ENCODE measurements at places on chromosomes 2 and 18.

DNA sequence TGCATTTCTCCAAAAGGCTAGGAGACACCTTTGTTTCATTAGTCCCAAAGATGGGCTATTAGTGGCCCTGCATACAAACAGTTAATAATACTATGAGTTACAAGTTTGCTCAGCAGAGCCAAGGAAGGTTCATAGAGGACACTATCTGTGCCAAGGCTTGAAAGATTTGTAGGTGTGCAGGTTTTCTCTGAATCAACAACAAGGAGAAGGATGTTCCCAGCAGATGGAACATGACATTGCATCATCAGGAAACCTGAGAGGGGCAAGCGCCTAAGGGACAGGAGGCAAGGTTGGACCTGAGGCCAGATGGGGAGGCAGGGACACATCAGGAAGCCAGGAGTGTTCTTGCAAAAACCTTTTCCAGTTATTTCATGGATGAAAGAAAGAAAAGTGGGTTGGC, 35.4 kb upstream of the STK17B start:
- DNase-seq = no peak

GRCh38 chr2:86706935-86707334, 13.2 kb upstream of the RMND5A start:
- DNase-seq = no peak

- no peak for DNase-seq
Measured at GRCh38 chr2:151051574-151052220, 210.0 kb downstream of the RBM43 start.

- no peak for DNase-seq
Measured at GRCh38 chr18:4870177-4870773, 326.8 kb downstream of the AKAIN1 start.

DNA sequence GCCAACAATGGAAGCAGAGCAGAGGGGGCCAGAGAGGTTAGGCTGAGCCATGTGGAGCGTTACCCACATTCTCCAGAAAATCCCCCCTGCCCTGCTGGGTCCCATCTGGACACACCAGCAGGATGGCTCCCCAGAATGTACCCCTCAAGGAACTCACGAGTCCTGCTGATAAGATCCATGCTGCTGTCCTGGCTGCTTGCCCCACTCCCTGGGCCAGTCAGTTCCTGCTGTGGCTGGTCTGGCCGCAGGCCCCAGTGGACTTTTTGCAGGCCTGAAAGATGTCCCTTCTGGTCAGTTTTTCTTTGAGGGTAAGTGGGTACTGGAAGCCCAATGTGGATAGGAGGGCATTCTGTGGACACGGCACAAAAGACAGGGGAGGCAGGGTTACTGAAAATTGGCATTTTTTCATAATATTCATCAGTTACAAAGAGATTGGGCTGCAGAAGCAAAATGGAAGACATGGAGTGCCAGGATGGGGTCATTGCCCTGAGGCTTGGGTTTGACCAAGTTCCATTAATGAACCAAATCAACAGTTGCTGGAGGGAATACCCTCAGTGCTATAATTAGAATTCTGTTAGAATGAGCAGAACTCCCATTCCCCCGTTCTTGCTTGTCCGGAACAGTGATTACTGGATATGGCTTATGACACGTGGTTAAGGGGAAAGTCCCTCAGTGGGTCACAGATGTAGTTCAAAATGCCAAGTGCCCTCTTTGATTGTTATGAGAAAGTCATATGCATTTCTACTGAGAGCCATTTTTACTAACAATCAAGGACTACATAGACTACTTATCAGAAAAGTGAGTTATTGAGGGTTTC, 38.7 kb downstream of the SLC4A5 start:
- DNase-seq = no peak

GRCh38 chr2:34416856-34417255, 817.8 kb upstream of the FAM98A start:
- no peak for DNase-seq

DNA sequence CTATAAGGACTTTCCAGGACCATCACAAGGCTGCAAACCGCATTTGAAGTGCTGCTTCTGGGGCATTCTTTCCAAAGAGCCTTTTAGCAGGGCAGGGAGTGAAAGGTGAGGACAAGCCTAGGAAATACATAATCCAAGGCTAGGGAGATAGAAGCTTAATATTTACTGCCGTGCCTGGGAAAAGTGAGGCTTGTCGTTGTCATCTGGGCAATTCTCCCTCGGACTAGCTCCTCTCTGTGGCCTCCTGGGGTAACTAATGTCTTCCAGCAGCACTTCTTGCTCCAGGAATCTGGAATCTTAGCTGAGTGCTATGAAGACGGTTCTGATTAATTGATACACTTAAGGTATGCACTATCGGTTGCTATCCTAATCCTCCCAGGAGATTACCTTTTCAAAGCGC, 69.3 kb upstream of the ATL2 start:
- no peak for DNase-seq

DNA sequence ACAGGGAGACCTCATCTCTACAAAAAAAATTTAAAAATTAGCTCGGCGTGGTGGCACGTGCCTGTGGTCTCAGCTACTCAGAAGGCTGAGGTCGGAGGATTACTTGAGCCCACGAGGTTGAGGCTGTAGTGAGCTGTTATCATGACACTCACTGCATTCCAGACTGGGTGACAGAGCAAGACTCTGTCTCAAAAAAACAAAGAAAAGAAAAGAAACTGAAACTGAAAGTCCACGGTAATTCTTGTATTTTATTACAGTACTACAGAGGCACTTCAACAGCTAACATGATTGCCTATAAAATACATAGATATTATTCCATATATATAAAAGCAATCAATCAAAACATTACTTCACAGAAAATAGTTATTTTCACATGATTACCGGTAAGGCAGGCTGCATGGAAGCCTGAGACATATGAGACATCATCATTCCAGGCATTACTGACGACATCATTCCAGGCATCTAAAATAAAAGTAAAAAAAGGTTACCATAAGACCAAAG, 23.1 kb downstream of the PRPF40A start:
- no peak for DNase-seq

GRCh38 chr2:21427606-21428005, 303.8 kb downstream of the TDRD15 start:
- no peak for DNase-seq

DNA sequence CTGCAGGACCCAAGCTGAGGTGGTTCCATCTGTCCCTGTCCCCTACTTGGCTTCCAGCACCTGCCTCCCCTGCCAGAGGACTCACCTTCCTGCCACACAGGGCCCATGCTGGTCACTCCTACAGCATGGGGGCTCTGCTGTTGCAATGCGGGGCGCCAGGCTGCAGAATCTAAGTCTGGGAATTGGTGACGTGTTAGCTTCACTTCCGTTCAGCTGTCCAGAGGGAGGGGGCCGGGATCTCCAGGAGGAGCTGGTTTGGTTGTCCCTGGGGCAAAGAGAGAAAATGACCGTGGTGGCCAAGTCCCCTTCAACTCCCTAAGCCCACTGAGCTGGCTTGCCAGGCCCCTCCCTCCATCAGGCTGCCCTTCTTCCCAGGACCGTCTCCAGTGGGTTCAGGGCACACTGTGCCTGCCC, 69.5 kb downstream of the IL1R2 start:
- DNase-seq = no peak

DNA sequence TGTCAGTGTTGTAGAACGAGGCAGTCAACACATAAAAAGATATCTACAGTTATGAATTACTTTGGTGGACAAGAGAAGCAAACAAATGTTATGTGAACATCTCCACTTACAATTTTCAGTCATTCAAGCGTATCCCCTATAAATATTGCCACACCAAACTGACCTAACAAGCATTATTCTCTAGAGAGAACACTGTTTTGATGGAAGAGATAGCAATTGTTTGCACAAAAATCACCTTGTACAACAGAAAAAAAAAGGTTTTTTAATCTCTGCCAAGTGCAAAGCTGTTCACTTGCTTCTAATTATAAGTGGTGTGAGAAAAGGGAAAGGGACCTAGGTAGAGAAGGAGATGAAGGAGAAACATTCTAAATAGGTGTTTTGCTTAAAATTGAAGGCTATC, 33.8 kb downstream of the PID1 start:
- DNase-seq = no peak

DNA sequence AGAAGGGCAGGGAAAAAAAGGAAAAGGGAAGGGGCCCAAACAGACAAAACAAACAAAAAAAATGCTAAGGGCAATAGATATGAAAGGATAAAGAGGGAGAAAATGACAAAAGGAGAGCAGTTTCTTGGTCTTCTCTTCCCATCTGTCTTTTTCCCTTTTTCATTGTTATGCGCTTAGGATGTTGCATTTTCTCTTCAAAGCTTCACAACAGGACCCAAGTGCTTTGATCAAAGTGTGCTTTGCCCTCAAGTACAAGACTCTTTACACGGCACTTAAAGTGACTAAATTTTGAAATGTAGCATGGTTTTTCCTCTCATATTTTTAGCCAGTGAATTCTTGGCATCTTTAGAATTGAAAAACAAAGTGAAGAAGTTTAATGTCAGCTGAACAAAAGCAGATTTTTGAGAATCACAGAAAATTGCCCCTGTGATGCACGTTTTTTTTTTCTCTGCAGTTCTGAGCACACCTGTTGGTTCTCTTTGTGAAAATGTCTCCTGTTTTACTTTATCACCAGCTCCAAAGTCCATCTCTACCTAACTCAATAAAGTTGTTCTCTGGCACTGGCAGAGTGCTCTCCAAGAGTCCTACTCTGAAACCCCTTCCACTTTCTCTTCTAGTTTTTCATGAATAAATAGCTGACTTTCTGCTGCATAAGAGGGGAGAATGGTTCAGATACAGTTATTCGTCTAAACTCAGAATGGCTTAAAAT, 126.6 kb downstream of the KCNH7 start:
- DNase-seq = no peak

- no peak for DNase-seq
Measured at GRCh38 chr2:229927817-229928321, 5.6 kb downstream of the FBXO36 start.

GRCh38 chr2:37100054-37100453, 15.7 kb downstream of the GPATCH11 start:
- no peak for DNase-seq

GRCh38 chr2:28949617-28950305, 31.3 kb upstream of the TOGARAM2 start:
- DNase-seq = no peak

DNA sequence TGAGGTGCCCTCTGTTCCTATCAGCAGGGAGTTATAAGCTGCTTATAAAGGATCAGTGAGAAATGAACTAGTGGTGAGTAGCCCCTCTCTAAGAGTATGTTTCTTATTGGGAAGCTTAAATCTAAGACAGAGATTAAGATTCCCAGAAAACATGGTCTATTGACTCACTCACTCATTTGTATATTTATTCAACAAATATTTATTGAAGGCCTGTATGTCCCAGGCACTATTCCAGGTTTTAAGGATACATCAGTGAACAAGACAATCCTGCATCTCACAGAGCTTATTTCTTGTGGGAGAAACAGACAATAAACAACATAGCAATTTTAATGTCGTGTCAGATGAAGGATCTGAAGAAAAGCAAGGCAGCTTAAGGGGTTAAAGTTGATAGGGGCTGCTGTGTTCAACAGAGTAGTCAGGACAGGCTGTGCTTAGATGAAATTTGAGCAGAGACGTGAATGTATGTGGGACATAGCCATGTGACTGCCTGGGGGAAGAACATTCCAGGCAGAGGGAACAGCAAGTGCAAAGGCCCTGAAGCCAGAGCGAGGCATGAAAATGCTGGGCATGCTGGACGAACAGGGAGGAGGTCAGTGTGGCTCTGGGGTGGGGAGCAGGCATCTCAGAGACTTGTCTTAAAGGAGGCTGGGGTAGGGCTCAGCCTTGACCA, 14.8 kb upstream of the PSD4 start:
- DNase-seq = peak; percentile 40

- DNase-seq = no peak
Measured at GRCh38 chr18:13587477-13587876, 138.9 kb downstream of the FAM210A start.

DNA sequence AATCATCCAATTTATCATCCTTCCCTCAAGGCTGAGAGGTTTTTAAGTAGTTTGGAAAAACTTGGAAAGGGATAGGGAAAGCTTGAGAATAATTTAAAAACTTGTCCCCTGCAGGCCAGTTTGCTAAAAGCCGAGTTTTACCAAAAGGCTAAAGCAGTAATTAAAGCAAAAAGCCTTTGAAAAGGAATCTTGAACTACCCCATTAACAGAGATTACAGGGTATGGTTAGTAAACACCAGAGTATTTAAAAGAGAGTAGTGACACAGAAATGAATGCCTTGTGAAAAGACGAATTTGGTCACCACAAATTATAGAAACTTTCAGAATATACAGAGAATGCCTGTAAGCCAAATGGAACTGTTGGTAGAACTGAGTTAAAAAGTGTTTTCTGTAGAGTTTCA, 85.0 kb downstream of the FMNL2 start:
- DNase-seq = no peak

DNA sequence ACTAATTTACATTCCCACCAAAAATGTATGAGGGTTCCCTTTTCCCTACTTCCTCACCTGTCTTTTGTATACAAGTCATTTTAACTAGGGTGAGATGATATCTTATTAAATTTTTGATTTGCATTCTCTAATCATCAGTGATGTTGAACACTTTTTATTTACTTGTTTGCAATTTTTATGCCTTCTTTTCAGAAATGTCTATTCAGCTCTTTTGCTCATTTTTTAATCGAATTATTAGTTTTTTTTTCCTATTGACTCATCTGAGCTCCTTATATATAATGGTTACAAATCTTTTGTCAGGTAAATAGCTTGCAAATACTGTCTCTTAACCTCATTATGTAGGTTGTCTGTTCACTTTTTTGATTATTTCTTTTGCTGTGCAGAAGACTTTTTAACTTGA, 269.4 kb downstream of the CDH19 start:
- DNase-seq = no peak

- no peak for DNase-seq
Measured at GRCh38 chr2:100796499-100797100, 23.3 kb upstream of the NPAS2 start.

- no peak for DNase-seq
Measured at GRCh38 chr2:119354860-119355259, 11.8 kb downstream of the C2orf76 start.

DNA sequence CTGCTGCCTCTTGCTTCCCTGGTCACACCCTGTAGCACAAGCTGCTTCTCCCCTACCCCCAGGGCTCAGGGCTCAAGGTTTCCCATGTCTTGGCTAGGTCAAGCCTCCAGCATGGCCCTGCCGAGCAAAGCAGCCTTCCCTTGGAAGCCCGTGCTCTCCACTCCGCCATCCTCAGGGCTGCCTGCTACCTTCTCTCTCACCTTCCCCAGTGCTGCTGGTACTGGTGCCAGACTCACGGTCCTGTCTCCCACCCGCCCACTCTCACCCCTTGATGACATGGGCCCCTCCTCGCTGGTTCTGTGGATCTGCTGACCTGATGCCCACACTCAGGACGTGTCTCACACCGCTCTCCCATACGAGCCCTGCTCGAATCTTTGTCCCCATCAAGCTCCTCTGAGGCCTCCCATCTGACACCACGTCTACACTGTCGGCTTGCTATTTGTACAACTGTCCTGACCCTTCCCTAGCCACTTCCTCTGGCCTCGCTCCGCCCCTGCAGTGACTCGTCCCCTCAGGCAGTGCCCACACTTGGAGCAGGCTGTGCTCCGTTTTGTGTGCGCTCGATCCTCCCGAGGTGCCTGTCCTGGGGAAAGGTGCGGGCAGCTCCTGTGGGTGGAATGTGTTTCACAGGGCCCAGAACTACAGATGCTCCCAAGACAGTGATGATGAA, 49.9 kb downstream of the ZAP70 start:
- DNase-seq = no peak
